ENCODE measurements at places on chromosomes 13 and 19. TPM values are rescaled to one million over a fixed set of nuclear protein-coding genes. Genes with fewer than 3 reads are reported as not detected.

Gene CRX
- total RNA-seq = not detected

Gene CGB5
- not detected for total RNA-seq

Gene FEM1A
- total RNA-seq = 8.8 TPM

Gene RDH8
- not detected for total RNA-seq

Gene RUBCNL
- 0.16 TPM for total RNA-seq

Gene PEG3
- 0.49 TPM for total RNA-seq

Gene VSTM2B
- not detected for total RNA-seq

Gene SHD
- total RNA-seq = not detected

Gene ATP5F1D
- total RNA-seq = 55.6 TPM

Gene OR4F17
- total RNA-seq = not detected

Gene PRTN3
- not detected for total RNA-seq

Gene NKPD1
- 0.25 TPM for total RNA-seq

Gene GAPDHS
- not detected for total RNA-seq

Gene OXGR1
- not detected for total RNA-seq

Gene ZNF577
- total RNA-seq = 8.9 TPM

Gene CEACAM4
- total RNA-seq = not detected

Gene ZNF570
- total RNA-seq = 24.9 TPM

Gene MYO16
- 0.16 TPM for total RNA-seq

Gene RGL3
- total RNA-seq = 0.41 TPM

Gene NLRP5
- not detected for total RNA-seq

Gene FLT1
- 1.3 TPM for total RNA-seq

Gene CDC42EP5
- 7.9 TPM for total RNA-seq

Gene PDE4C
- total RNA-seq = not detected

Gene SULT2B1
- total RNA-seq = not detected

Gene NKG7
- total RNA-seq = not detected

Gene THSD1
- 4.8 TPM for total RNA-seq

Gene SYNE4
- total RNA-seq = not detected

Gene CNMD
- not detected for total RNA-seq

Gene FZR1
- 14.8 TPM for total RNA-seq

Gene MCEMP1
- not detected for total RNA-seq

Gene ZNF790
- 13.2 TPM for total RNA-seq

Gene OR7D2
- not detected for total RNA-seq

Gene ARL11
- total RNA-seq = not detected

Gene MUC16
- not detected for total RNA-seq

Gene TMC4
- 0.27 TPM for total RNA-seq

Gene PSG6
- total RNA-seq = not detected

Gene SRRM5
- not detected for total RNA-seq

Gene POLR2E
- 27.7 TPM for total RNA-seq

Gene QPCTL
- total RNA-seq = 3.3 TPM

Gene C13orf46
- 0.27 TPM for total RNA-seq

Data from fibroblast of the aortic adventitia (primary cell).